ENCODE measurements at places on chromosomes 1 and 21.

GRCh38 chr21:42107177-42107880 lies 36.2 kb downstream of the UMODL1 start:
- no peak for DNase-seq

- no peak for DNase-seq
These were observed 50.1 kb upstream of the RHOU start for GRCh38 chr1:228685081-228685660.

DNA sequence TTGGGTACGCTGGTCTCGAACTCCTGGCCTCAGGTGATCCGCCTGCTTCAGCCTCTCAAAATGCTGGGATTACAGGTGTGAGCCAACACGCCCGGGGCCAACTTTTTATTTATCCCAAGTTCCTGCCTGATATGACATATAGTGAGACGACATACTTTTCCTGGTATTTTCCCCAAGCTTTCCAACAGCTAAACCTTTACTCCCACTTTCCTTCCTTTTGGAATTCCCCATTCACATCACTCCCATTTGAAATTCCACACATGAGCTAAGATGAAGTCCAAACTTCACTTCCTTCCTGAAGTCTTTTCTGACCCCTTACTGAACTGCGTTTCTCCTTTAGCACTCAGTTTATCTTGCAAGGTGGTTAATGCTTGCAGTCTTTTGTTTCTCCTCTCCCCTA lies 64.1 kb downstream of the S1PR1 start:
- no peak for DNase-seq

DNA sequence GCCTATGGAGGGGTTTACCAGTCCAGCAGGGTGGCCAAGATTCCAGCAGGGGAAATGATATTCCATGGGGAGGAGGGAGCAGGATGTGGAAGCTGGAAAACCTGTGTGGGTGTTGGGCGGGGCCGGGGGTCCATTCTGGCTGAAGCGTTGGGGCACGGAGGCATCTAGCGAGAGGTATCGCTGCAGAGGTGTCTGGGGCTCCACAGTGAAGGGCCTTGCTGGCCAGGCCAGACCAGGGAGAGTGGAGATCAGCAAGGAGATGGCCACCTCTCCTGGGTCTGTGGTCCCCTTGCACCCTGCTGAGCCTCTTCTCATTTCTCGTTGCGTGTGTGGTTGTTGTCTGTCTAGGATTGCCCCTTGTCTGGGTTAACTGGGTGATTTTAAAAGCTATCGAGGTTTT lies 6.2 kb downstream of the COQ8A start:
- no peak for DNase-seq

DNA sequence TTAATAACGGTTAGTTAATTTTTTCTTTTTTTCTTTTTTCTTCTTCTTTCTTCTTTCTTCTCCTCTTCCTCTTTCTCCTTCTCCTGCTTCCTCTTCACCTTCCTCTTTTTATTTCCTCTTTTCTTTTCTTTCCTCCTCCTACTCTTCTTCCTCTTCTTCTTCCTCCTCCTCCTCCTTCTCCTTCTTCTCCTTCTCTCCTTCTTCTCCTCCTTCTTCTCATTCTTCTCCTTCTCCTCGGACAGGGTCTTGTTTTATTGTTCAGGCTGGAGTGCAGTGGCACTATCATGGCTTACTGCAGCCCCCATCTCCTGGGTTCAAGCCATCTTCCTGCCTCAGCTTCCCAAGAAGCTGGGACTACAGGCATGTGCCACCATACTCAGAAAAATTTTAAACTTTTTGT lies 13.4 kb upstream of the ACBD3 start:
- no peak for DNase-seq

DNA sequence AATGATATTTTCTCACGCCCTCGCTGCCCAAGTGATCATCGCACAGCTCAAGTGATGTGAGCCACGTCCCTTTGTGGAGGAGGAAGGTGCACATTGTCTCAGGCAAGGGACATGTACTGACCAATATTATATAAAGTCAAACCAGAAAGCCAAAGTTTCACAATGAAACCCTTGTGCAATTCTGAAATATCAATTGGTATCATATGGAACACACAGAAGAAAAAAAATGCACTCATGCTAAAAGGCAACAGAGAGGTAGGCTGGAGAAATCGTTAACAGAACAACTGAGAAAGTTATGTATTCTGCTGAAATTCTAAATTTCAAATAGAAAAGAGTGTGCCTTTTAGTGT lies 1.9 kb downstream of the JAM2 start:
- no peak for DNase-seq
